ENCODE measurements at places on chromosomes 4 and X.
A peak's percentile ranks its signal among the peaks of the same experiment; 100 is the strongest.

DNA sequence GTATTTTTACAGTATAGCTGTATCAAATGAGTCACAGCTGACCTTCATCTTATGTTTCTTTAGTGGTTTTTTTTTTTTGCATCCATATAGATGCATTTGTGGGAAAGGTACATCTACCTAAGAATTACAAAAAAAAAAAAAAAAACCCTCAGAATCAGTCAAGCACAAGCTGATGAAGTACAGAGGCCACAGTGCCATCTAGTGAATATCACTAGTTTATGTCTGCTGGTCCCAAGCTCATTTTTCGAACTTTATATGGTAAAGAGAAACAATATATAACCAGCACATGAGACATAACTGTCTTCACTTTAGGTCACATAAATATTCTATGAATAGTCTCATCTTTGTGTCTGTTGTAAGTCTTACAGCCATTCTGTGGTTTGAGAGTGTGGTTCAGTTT, 220.1 kb downstream of the DLG3 start:
- peak; percentile 9 for DNase-seq

GRCh38 chr4:47143261-47143660, 111.9 kb downstream of the GABRB1 start:
- no peak for DNase-seq

- DNase-seq, result no peak
Measured at GRCh38 chr4:825971-826330, at the start of gene CPLX1. Gene CPLX1, minus strand, starts transcription at chr4:826129. Its CDS starts 1,607 bp downstream, at chr4:824522.

- DNase-seq, result no peak
Measured at GRCh38 chrX:41703574-41704029, 14.8 kb downstream of the GPR34 start.

- DNase-seq, result no peak
Measured at GRCh38 chrX:1361275-1361674, 24.7 kb downstream of the IL3RA start.

- DNase-seq, result peak; percentile 15
Measured at GRCh38 chr4:122930862-122931261, 8.5 kb upstream of the NUDT6 start.

- no peak for DNase-seq
Measured at GRCh38 chr4:26766141-26766540, 94.5 kb upstream of the STIM2 start.

- DNase-seq, result no peak
Measured at GRCh38 chrX:31497086-31497485, 425.2 kb upstream of the FTHL17 start.

DNA sequence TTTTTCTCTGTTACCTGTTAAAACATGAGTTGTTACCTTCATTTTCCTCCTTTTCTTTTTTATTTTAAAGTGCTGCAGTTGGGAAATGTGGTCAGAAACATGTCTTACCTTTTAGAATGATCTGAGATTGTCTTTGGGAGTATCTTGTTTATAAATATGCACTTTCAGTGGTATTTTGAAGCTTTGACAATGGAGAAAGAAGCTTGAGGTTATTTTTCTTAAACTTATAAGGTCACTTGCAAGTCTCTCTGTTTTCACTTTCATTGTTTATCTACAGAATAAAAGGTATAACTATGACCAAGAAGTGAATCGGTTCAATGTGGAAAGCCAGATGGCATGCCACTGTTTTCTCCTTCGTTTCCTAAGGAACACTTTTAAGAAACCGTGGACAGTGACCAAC, 167.5 kb upstream of the SLC7A11 start:
- no peak for DNase-seq

DNA sequence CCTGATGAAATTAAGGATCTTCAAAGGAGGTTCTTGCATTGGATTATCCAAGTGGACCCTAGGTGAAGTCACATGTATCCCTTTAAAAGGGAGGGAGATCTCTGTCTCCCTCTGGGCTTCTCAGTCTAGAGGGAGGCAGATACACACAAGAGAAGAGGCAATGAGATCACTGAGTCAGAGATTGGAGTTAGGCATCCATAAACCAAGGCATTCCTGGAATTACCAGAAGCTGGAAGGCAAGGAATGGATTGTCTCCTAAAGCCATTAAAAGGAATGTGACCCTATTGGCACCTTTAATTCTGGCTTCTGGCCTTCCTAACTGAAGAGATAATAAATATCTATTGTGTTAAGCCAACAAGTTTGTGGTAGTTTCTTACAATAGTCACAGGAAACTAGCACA, 383.2 kb downstream of the PACRGL start:
- no peak for DNase-seq

- no peak for DNase-seq
Measured at GRCh38 chr4:48112017-48112667, 21.9 kb downstream of the TXK start.

GRCh38 chr4:20926529-20926928, 226.3 kb downstream of the PACRGL start:
- no peak for DNase-seq

GRCh38 chr4:11446155-11446811, 17.6 kb upstream of the HS3ST1 start:
- DNase-seq, result no peak

DNA sequence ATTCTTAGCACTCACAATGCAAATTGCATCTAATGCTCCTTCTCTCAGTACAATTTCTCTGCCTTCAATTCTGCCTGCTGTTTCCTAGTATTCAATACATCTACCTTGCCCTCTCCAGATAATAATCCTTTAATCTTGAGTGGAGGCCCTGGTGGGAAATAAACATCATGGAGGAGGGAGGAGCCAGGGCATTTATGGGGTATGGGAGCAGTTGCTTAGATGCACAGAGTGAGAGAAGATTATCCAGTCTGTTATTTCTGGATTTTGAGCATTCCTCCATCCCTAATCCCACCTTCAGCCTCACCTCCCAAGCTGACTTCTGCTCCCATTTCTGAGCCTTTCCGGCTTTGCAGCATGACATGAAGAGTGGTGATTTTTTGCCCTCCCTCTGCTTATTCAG, 127.9 kb upstream of the PPP3CA start:
- DNase-seq, result no peak

DNA sequence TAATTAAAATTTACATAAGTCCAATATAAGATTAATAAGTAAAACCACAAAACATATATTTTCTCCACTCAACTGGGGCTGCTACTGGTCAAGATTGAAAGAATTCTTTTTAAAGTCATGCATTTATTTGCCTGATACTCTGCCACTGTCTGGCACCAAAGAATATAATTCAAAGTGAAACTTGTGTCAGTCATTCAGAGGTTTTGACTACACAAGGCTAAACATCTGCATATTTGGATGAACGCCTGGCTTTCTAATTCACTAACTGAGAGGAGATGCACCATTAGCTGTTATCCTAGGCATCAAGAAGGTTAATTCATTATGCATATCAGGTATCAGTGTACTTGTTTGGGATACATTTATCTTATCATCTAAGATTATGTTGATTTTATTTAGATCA, 598.5 kb downstream of the CENPC start:
- no peak for DNase-seq

DNA sequence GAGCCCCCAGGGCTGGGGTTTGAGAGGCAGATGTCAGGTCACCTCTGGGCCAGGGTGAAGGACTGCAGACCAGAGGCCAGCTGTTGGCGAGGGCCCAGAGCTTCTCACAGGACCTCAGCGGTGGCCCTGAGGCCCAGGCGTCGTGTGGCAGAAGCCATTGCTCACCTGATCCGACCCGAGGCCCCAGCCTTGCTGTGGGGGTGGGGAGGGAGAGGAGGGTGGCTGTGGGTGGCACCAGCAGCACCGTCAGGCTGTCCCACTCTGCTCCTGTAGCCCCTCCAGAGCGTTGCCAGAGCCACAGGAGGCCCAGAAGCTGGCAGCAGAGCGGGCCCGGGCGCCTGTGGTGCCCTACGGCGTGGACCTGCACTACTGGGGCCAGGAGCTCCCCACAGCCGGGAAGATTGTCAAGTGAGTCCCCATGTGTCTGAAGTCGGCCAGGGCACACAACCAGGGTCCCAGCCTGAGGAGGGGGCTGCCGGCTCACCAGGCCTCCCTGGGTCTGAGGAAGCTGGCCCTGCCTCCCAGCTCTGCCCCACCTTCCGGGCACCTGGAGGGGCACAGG, 28.8 kb downstream of the UVSSA start:
- no peak for DNase-seq

DNA sequence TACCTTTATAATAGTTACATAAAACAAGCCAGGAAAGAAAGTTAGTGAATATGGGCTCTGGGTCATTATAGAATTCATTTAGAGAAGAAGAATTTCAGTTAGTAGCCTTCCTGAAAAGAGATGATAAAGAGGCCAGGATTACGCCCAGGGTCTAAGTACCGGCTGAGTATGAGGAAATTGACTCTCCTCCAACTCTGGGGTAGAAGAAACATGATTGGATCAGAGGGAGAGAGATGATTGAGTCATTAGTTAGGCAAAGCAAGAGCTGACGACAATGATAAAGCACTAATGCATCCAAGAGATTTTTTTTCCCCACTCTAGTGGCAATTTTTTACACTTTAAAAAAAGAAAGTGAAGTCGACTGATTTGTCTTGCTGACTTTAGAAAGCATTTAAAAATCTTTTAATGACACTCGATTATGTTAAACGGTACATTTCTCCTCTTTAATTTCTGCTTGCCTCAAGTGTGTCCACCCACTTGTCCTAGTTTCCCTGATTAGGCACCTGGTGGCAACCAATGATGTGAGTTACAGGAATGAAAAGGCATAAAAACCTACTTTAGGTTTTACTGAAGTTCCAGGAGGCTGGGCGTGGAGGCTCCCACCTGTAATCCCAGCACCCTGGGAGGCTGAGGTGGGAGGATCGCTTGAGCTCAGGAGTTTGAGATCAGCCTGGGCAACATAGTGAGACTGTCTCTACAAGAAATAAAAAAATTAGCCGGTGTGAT, 37.3 kb upstream of the IGFBP7 start:
- no peak for DNase-seq

- DNase-seq, result no peak
Measured at GRCh38 chr4:6644792-6645530, 4.5 kb downstream of the MRFAP1 start.

DNA sequence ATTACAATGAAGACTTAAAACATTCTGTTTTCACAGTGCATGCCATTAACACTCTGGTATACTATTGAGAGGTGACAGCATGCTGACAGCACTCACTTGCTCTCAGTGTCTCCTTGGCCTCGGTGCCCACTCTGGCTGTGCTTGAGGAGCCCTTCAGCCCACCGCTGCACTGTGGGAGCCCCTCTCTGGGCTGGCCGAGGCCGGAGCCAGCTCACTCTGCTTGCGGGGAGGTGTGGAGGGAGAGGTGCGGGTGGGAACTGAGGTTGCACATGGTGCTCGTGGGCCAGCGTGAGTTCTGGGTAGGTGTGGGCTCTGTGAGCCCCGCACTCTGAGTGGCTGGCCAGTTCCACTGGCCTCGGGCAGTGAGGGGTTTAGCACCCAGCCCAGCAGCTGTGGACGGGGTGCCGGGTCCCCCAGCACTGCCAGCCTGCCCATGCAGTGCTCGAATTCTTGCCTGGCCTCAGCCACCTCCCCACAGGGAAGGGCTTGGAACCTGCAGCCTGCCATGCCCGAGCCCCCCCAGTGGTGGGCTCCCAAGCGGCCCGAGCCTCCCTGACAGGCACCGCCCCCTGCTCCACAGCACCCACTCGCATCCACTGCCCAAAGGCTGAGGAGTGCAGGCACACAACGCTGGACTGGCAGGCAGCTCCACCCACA, 135.3 kb upstream of the AR start:
- no peak for DNase-seq

GRCh38 chr4:10458177-10458576, 951 bp upstream of the ZNF518B start:
- DNase-seq, result no peak

DNA sequence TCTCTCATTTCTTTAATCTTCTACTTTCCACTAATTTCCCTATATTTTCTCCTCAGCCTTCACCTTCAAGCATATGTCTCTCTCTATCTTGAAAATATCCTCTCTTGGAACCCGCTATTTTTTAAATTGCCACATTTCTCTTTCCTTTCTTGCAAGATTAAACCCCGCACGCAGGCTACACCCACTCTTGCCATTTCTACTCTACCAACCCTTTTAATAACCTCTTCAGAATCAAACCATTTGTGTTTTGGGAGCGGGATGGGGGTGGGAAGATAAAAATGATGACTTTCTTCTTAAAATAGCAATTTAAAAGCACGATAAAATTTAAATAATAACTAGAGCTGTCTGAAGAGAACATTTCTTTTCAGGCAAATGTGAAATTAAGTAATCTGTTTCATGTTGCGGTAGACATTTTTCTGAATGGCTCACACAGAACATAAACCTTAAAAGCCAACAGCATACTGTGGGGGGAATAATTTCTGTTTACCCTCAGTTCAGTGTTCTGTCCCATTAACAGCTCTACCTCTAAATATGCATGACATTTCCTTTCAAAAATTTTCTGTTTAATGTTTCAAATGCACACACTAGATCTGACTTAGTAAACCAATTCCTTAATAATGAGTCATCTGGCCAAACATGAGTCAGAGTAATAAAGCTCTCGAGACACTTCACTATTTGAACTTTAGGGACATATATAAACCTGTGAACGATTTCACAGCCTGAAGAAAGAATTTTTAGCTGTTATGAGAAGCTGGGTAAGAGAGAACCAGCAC, 20.5 kb downstream of the ARSJ start:
- DNase-seq, result peak; percentile 36

DNA sequence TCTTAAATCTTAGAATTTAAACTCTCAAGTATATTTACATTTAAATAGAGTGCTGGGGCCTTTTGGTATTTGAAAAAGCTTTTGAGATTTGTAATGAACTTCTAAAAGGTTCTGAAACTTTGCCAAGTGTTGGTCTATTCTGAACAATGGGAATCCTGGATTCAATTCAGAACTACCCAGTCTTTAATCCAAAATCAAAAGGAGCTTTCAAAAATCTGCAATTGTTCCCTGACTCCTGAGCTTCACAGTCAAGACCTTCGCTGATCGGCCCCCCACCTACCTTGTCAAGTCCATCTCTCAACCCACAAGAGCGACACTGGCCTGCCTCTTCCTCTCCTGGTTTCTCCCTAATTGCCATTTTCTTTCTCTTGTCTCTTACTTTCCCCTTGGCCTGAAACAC, 666.1 kb upstream of the BOD1L1 start:
- no peak for DNase-seq

DNA sequence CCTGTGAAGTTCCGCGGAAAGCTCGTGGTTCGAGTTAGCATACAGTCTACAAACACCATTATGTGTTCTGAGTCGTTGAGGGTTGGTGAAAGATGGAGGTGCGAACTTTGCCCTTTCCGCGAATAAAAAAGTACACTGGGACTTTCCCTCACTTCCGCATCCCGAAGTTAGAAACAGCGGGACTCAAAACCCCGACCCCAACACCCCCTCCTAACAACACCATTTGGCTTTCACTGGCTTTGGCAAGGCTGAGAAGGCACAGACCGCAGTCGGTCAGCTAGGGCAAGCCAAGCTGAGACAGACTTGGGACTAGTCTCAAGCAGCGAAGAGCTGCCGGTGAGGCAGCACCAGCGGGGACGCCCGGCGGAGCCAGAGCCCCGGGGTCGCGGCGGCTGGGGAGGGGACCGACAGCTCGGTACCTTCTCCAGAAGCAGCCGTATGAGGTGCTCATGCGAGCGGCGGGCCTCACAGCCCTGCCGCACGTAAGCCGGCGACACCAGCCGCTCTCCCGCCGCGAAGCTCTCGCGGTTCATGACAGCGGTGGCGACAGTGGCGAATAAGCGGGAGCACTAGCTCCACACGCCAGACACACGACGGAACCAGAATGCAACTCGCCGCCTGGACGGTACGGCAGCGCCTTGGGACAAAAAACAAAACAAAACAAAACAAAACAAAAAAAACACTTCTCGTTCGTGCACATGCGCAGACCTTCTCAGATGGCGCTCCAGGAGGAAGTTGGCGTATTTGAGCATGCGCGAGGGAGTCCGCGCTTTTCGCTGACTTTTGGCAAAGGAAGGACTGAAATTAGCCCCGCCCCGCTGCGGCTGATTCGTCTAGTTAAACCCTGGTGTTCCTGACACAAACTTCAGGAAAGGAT, at the start of gene SEPSECS:
Gene SEPSECS, minus strand, starts transcription at position 613 of the 877 bp plus-strand sequence. Its CDS starts 80 bp downstream, at position 533.
- peak; percentile 96 for DNase-seq

All from CD4-positive, alpha-beta T cell treated with Interleukin-4 for 4 hours (primary cell).